Stimulated activated CD8-positive, alpha-beta memory T cell treated with anti-CD3 and anti-CD28 coated beads, Interleukin-7, amount 100 ng/mL, for 48 hours (primary cell): ENCODE measurements at places on chromosomes 6 and 20.

DNA sequence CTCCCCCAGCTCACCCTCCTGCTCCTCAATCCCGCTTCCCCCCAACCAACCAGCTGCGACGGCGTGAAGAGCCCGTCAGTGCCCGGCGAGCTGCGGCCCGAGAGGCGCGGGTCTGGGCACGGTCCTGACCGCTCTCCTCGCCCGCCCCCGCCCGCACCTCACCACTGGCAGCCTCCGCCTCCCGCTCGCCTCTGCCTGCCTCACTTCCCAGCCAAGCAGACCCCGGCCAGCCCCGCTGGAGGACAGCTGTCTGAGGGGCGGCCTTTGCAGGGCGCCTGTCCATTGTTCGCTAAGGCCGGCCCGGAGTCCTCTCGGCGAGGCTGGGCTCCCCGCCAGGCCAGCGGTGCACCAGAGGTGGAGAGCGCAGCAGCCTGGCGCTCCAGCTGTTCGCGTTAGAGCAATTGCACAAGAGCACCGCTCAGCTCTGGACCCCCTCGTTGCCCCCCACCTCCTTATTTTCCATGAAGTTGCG is 1.3 kb downstream of the SOBP start:
- DNase-seq = no peak

GRCh38 chr6:81818901-81819361 is 66.5 kb upstream of the TENT5A start:
- no peak for DNase-seq

- no peak for DNase-seq
Observed at GRCh38 chr20:14521016-14521415, 183.6 kb upstream of the FLRT3 start.

GRCh38 chr20:4635781-4636180 is 85.9 kb upstream of the PRND start:
- DNase-seq = no peak

- DNase-seq = no peak
Observed at GRCh38 chr20:42401613-42402012, 783.4 kb upstream of the CHD6 start.

GRCh38 chr6:156791320-156791850 is 14.2 kb downstream of the ARID1B start:
- DNase-seq = no peak

GRCh38 chr6:4942673-4943009 is 61.2 kb downstream of the RPP40 start:
- DNase-seq = no peak

DNA sequence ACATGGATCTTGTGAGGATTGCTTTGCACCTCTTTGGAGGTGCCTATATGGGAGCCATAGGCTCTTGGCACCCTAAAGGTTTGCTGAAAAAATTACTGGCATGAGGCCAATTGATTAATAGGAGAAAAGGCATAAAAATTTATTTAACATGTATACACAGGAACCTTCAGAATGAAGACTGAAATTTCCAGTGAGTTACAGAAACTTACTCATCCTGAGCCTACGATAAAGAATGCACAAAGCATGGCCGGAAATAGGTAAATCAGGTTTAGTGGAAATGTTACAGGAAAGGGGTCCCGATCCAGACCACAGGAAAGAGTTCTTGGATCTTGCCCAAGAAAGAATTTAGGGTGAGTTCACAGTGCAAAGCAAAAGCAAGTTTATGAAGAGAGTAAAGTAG is 625.3 kb downstream of the MMUT start:
- no peak for DNase-seq

- no peak for DNase-seq
Observed at GRCh38 chr20:24679448-24680047, 210.1 kb downstream of the SYNDIG1 start.

GRCh38 chr20:47985092-47985850 is 200.0 kb upstream of the SULF2 start:
- no peak for DNase-seq

GRCh38 chr20:17647391-17648314 is 34.4 kb downstream of the RRBP1 start:
- no peak for DNase-seq

DNA sequence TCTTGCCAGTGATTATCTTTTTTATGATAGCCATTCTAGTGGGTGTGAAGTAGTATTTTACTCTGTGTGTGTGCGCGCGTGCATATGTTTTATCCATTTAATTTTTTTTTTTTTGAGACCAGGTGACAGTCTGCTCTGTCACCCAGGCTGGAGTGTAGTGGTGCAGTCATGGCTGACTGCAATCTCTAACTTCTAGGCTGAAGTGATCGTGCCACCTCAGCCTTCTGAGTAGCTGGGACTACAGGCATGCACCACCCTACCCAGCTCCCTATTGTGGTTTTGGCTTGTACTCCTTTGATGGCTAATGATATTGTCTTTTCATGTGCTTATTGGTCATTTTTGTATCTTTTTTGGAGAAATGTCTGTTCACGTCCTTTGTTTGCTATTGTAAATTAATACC is 33.3 kb downstream of the ITCH start:
- DNase-seq = no peak

GRCh38 chr6:31525932-31526591 is 2.7 kb upstream of the MCCD1 start:
- DNase-seq = no peak

GRCh38 chr6:159680104-159680503 is 12.9 kb downstream of the SOD2 start:
- DNase-seq = no peak

- no peak for DNase-seq
Observed at GRCh38 chr20:39025883-39026282, 63.7 kb downstream of the DHX35 start.

DNA sequence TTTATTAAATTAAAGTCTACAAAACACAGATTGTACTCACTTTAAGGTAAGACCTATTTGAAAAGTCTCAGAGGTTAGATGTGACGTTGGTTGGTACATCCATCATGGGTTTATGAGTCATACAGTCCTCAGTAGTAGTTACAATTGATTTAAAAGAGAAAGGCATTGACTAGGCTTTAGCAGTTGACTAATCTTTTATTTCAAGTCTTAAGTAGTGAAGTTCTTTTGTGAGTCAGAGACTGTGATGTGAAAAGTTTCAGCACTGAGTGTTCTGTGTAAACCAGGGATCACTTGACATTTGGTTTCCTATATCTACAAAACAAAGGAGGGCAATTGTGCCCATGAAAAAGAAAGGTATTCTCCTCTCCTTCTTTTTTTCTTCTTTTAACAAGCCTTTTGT is 221.3 kb downstream of the GRIK2 start:
- DNase-seq = no peak

GRCh38 chr6:151179321-151179720 is 60.4 kb upstream of the AKAP12 start:
- DNase-seq = no peak

- DNase-seq = no peak
Observed at GRCh38 chr20:44810391-44811149, at the start of gene RIMS4. RIMS4 (minus strand) TSS chr20:44810546; CDS start chr20:44810271, 275 bp downstream.

DNA sequence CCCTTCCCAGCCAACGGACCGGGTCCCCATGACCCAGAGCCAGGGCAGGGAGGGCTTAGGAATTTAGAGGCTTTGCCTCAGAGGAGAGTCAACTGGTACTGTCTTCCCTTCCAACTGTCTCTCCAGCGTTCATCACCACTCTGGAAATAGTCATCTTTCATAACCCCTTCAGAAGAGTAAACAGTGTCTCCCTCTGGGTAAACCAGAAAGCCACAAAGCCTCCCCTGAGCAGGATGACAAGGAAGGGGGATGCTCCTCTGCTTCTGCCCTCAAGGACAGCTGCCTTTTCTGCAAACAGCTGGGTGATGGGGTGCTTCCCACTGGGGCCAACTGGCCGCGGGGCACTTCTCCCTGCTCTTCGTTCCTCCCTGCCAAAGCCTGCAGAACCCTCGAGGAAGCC is 90.1 kb downstream of the PSMG4 start:
- no peak for DNase-seq

- DNase-seq = no peak
Observed at GRCh38 chr6:132199343-132199742, 201.9 kb downstream of the MOXD1 start.
